Adipocyte (in vitro differentiated cells): ENCODE measurements at places on chromosomes 7 and 10.

DNA sequence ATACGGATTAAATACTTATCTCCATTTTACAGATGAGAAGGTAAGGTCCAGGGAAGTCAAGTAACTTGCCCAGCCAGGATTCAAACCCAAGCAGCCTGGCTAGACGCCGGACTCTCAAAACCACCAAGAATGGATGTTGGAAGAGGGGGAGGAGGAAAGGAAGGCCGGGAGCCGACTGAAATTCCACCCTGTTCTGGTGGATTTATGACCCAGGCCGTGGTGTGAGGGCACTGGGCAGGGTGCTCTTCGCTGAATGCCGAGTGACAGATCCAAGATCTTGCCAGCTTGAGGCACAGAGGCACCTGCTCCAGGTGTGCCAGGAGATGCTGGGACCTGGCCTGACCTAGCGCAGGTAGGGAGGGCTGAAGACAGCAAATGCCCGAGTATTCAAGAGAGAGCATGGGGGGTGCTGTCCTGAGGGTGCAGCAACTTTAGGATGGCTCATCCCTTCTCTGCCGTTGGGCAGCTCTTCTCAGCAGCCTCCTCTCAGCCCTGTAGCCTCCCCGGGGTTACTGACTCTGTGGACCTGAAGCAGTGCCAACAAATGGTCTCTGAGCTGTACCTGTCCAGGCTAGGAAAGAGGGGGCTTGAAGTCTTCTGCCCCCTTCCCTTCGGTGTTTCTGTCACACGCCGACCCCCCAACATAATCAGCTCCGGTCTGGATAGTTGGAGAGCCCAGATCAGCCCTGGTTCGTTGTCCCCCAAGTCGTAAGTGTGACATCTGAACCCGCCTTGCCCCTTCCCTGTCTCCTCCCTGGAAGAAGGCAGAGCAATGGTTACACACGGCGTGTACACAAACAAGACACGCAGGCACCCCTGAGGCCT lies 713 bp downstream of the LOXL4 start:
- DNase-seq: peak; percentile 22

DNA sequence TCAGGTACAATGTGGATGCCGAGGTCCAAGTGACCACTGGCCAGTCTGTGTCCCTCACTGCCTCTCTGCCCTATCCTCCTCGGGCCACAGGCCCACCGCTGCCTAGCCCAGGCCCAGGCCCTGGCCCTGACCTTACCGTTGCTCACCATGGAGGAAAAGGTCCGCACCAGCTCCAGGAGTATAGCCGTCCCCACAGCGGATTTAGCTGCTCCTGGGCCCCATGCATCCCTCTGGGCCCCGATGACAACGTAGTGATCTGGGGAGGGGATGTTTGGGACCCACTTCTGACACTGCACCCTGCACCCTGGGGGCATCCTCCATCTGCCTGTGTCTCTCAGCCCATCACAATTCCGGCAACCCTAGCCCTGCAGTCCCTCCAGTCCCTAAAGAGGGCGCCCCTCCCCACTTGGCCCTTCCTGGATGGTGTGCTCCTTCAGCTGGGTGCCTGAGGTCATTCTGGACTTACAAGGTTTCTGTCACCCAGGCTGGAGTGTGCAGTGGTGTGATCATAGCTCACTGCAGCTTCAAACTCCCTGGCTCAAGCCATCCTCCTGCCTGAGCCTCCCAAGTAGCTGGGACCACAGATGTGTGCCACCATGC lies 12.1 kb downstream of the TFR2 start:
- peak; percentile 19 for DNase-seq

- DNase-seq: no peak
These were observed 40.8 kb downstream of the MYL10 start for GRCh38 chr7:101588131-101588935.

- no peak for DNase-seq
These were observed 144.5 kb upstream of the NFE2L3 start for GRCh38 chr7:26007510-26007909.
